NCI-H1417 (cell line): ENCODE measurements at places on chromosomes 13 and 19.
A peak's percentile ranks its signal among the peaks of the same experiment; 100 is the strongest.

DNA sequence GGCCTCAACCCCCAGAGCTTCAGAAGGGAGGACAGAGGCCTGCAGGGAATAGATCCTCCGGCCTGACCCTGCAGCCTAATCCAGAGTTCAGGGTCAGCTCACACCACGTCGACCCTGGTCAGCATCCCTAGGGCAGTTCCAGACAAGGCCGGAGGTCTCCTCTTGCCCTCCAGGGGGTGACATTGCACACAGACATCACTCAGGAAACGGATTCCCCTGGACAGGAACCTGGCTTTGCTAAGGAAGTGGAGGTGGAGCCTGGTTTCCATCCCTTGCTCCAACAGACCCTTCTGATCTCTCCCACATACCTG is 969 bp upstream of the CEACAM5 start:
- DNase-seq, result peak; percentile 34

GRCh38 chr13:65149687-65150086 is 2080.4 kb downstream of the PCDH9 start:
- DNase-seq, result no peak

DNA sequence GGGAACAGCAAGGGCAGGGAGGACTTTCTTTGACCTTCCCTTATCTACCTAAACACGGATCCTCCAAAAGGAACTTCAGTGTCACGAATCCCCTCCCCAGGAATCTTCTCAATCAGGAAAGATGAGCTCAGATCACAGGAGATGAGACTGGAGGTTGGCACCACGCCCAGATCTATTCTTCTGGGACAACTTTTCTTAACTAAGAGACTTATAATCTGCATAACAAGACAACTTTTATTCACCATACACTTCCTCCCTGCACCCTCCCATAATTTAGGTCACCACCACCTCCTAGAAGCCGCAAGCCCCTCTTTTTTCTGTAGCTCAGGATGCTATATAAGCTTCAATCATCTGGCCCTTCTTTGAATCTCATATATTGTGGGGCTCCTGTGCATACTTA is 19.2 kb upstream of the AKT2 start:
- no peak for DNase-seq

GRCh38 chr13:64206430-64207225 is 2791.0 kb upstream of the PCDH20 start:
- no peak for DNase-seq

GRCh38 chr13:46392967-46393366 is 5.9 kb upstream of the RUBCNL start:
- DNase-seq, result no peak

DNA sequence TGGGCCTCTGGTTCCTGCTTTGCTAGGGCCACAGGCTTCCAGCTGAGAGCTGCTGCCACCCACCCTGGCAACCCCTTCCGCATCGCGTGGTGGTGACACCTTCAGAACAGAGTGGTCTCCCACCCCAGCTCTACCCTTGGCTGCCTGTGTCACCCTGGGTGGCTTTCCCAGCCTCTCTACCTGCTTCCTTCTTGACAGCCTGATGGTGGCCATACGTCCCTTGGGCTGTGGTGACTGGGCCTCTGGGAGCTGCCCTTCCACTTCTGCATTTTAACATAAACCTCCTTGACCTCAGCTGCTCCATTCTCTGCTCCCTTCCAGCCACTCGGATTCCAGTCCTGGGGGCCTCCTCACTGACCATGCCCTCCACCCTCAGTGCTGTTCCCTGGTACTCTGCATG is 17.0 kb downstream of the PAK4 start:
- no peak for DNase-seq

DNA sequence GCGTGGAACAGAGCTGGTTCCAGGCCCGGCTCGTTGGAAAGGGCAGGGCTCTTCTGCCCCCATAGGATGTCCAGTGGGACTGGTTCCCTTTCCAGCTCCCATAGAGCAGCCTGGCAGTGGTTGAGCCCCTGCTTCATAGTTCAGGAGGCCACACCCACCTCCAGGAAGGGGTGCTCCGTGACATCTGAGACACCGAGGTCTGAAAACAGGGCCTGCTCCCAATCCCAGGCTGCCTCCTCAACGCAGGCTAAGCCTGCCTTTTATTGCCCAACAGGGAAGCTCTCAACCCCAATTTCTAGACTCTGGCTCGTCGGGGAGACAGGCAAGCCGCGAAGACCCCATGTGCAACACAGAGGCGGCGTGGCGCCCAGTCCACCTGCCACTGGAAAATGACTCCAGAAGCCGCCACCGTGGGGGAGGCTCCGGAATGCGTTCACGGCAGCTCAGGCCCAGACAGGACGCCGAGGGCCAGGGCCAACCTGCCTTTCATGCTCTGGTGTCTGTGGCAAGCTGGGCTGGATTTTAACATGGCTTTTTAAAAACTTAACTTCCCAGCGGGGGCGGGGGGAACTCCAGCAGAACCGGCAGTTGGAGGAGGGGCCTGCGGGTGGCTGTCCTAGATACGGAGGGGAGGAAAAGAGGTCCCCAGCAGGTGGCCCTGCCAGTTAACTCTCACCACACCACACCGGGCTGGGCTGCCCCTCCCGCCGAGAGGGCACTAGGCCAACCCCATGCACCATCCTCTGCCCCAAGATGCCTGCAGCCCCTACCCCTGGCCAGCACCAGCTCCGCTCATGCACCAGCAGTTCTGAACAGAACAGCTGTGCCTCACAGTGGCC is 17.9 kb upstream of the TINCR start:
- DNase-seq, result peak; percentile 4
